ENCODE measurements at places on chromosomes 5 and 9. TPM values are rescaled to one million over a fixed set of nuclear protein-coding genes. Genes with fewer than 3 reads are reported as not detected.

GRCh38 chr9:77028478-77028877, 9.0 kb downstream of the FOXB2 start:
- H3K36me3 ChIP-seq: no peaks in the 10 kb centered on the region
- no peak for DNase-seq
- H3K4me3 ChIP-seq: no peak overlapping the region
- no peak overlapping the region for H3K27ac ChIP-seq
- H3K4me1 ChIP-seq: no peaks in the 10 kb centered on the region

Gene CCDC152
- 0.92 TPM for polyA plus RNA-seq

Gene LRRC26
- polyA plus RNA-seq: not detected

GRCh38 chr5:122985954-122986721, 50.4 kb downstream of the PPIC start:
- peak; percentile 26 for DNase-seq
- no peak overlapping the region for H3K4me3 ChIP-seq
- no peaks in the 10 kb centered on the region for H3K36me3 ChIP-seq

DNA sequence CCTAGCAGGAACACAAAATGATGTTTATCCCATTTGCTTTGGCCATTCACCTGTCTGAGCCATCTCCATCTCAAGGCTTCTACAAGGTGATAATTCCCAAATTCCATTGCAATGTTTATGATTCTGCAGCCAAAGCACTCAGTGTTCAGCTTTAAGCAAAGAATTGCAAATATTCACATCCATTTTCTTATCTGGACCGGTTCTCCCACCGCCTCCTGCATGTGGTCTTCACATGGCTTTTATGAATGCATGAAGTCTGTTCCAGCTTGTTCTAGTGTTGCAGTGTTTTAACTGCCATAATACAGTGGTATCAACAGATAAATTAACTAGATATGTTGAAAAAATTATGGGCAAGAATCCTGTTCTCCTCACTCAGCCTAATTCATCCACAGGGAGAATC, 443.0 kb upstream of the KLF4 start:
- H3K27ac ChIP-seq: no peak overlapping the region
- no peaks in the 10 kb centered on the region for H3K4me1 ChIP-seq
- no peaks in the 10 kb centered on the region for H3K27me3 ChIP-seq
- H3K36me3 ChIP-seq: no peaks in the 10 kb centered on the region
- DNase-seq: no peak

- H3K27ac ChIP-seq: no peak overlapping the region
- no peaks in the 10 kb centered on the region for H3K27me3 ChIP-seq
- H3K4me1 ChIP-seq: peaks cover 13% of the 10 kb centered on the region
- no peak overlapping the region for H3K4me3 ChIP-seq
- no peaks in the 10 kb centered on the region for H3K36me3 ChIP-seq
Observed at GRCh38 chr5:55603922-55604321, 69.2 kb upstream of the PLPP1 start.

- no peaks in the 10 kb centered on the region for H3K36me3 ChIP-seq
- no peaks in the 10 kb centered on the region for H3K27me3 ChIP-seq
- DNase-seq: no peak
- H3K4me3 ChIP-seq: no peak overlapping the region
Observed at GRCh38 chr5:80039650-80040049, 4.5 kb downstream of the THBS4 start.

Gene PALM2AKAP2
- not detected for polyA plus RNA-seq

GRCh38 chr5:15700373-15700772, 200.4 kb downstream of the FBXL7 start:
- H3K27me3 ChIP-seq: no peaks in the 10 kb centered on the region
- H3K27ac ChIP-seq: no peak overlapping the region
- no peaks in the 10 kb centered on the region for H3K4me1 ChIP-seq

Gene ADGRV1
- polyA plus RNA-seq: 0.07 TPM

Gene SLC34A3
- polyA plus RNA-seq: not detected

Data from B cell (primary cell).